Dorsolateral prefrontal cortex (tissue), 122 donors: ENCODE measurements at places on chromosomes 3 and 15. TPM values are rescaled to one million over a fixed set of nuclear protein-coding genes. Genes with fewer than 3 reads are reported as not detected.

- no peak for DNase-seq
Measured at GRCh38 chr15:92074646-92075045, 221.1 kb downstream of the SLCO3A1 start.

DNA sequence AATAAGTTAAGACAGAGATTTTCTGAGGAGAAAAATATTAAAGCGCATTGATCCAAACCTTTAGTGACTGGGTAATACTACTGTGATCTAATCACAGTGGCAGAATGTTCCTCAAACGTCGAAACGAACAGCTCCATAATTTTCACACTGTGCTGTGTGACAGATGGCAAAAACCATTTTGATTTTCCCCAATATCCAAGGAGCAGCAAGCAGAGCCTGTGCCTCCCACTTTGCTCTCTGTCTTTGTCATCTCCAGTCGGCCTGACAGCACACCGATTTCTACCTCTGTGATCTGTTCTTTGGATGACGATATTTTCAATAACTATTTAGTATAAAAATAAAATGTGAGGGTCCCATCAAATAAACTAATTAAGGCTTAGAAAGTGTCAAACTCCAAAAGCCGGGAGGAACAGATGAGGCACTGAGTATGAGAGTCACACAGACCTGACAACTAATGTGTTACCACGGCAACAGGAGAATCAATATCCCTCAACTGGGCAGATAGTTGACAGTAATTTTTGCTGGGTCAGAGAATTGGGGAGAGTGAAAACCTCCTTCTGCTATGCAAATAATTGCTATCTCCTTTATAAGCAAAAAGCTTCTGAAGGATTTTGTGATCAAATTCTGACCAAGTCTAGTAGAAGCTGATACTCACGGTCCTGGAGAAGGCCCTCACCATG is 489.1 kb upstream of the CFAP20DC start:
- DNase-seq = no peak

GRCh38 chr3:52773361-52774065 is 2.8 kb upstream of the NEK4 start:
- DNase-seq = peak; percentile 31

- no peak for DNase-seq
Measured at GRCh38 chr3:57110798-57111197, 50.3 kb downstream of the SPATA12 start.

- DNase-seq = peak; percentile 46
Measured at GRCh38 chr3:127706312-127706711, 33.6 kb downstream of the ABTB1 start.

DNA sequence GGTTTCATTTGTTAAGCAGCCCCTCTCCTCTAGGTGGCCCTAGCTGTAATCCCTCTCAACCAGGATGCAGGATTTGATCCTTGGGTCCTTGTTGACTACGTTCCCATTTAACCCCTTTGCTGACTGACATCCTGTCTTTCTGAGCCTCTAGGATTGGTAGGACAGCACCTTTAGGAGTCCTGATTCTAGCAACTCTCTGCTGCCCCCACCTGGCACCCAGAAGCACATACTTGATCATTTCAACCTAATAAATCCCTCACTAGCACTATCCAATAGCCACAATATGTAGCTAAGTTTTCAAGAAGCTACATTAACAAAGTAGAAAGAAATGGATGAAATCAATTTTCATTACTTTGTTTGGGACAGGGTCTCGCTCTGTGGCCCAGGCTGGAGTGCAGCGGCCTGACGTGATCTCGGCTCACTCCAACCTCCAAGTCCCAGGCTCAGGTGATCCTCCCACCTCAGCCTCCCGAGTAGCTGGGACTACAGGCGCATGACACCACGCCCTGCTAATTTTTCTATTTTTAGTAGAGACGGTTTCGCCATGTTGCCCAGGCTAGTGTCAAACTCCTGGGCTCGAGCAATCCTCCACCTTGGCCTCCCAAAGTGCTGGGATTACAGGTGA is 28.3 kb downstream of the RSL24D1 start:
- peak; percentile 50 for DNase-seq

DNA sequence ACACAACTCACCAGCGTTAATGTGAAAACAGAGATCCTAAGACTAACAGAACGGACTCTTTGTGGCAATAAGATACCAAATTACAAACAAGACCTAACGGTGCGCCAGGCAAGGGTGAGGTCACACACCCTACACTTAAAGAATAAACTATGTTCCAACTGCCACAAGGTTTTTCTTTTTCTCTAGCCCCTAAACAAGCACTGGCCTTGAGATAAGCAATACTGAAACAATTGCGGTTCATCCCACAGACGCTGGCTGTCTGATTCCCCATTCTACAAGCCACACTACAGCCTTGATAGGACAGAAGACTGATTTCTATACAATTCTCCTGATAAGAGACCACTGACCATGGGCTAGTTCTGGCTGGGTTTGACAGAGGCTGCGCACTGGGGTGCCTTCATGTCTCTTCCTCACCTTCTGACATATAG is 20.5 kb upstream of the LIMD1 start:
- no peak for DNase-seq

DNA sequence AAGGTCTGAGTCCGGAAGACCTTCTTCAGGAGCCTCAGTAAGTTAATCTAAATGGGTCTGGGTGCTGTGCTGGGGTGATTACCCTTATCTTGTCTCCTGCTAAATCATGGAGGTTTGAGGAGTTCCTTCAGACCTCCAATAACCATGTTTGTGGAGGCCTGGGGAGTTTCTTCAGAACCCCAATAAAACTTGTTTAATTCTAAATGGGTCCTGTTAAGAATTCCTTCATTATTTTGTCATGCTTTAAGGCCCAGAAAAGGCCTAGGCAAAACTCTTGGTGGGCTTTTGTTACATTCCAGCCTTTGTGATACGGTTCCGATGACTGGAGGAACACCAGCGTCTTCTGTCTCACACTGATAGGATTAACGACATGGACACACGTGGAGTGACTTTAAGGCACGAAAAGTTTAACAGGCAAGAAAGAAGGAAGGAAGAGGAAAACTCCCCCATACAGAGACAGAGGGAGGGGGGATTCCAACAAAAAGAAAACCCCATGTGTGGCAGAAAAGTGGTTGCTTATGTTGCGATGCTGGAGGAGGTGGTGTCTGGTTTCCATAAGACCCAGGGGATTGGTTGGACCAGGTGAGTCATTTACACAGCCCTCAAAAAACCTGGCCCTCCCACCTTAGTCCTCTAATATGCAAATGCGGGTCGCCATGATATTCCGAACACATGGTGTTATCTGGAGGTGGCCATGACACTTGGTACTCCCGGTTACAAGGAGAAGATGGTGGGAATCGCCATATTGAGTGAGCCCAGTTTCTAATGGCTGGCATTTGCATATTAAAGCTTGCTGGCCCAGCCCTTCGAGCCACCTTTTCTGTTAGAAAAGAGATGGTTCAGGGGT is 72.6 kb upstream of the MFGE8 start:
- DNase-seq = no peak

GRCh38 chr15:44910981-44911625 is 45.4 kb upstream of the TERB2 start:
- DNase-seq = no peak

- DNase-seq = no peak
Measured at GRCh38 chr3:16084887-16085286, 89.6 kb upstream of the GALNT15 start.

DNA sequence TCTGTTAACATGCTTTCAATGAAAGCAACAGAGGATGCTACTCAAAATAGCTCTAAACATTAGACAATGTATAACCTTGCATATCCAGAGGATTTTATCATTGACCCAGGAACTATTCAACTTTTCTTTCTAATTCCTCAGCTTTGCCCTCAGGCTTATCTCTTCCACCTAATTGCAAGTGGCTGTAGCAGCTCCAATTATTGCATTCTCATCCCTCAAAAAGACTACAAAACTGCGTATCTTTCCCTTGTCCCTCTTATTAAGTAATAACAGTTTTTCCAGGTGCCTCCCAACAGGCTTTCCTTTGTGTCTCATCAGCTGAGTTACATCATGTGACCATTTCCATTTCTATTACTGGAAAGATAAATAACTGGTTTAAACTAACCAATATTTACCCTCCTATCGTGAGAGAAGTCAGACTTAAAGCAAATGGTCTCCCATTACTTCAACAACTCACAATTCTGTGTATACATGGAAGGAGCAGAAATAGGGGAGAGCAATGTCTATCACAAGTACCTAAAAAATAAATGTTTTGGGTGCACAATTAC is 78.0 kb upstream of the MBNL1 start:
- DNase-seq = no peak

DNA sequence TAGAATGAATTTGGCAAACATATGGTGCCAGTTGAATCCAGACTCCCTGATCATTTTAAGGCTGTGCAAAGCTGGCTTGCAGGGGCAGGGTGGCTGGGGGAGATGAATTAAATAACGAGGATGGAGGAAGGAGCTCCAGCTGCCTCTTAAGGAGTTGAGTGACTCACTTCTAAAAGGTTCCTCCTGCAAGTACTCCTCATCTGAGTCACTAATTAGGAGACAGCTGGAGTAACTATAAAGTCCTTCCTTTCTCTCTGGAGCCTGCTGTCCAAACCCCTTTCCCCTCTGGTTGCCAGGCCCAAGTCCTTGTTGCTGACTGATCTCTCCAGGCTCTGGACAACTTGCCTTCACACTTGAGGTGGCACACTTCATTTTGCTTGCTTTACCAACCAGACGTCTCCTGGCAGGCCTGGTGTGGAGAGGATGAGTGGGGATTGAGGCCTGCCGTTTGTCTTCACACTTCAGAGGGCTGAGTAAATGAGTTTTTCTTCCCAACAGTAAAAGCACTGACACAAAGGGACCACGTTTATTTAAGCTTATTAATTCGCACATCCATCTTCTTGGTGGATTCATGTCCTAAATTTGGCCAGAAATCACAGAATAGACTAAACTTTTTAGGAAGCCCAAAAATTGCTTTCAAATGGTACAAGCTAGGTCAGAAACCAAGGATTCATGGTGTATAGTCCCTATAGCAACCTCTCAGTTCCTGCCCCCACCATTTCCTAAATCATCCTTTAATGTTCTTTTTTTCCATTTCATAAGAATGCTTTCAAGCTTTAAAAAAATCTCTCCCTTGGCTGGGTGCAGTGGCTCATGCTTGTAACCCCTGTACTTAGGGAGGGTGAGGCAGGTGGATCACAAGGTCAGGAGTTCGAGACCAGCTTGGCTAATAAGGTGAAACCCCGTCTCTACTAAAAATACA is 90.5 kb upstream of the MYRIP start:
- no peak for DNase-seq

- no peak for DNase-seq
Measured at GRCh38 chr15:101664303-101664913, 12.2 kb upstream of the TM2D3 start.

GRCh38 chr3:129308636-129309035 is 30.0 kb downstream of the HMCES start:
- DNase-seq = no peak

DNA sequence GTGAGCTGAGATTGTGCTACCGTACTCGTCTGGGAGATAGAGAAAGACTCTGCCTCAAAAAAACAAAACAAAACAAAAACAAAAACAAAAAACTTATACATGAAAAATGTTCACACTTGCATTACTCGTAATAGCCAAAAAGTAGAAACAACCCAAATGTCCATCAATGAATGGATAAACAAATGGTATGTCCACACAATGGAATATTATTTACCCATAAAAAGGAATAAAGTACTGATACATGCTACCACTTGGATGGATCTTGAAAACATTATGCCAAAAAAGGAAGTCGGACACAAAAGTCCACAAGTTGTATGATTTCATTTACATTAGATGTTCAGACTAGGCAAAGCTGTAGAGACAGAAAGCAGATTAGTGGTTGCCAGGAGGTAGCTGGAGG is 26.7 kb downstream of the PCYT1A start:
- DNase-seq = no peak

DNA sequence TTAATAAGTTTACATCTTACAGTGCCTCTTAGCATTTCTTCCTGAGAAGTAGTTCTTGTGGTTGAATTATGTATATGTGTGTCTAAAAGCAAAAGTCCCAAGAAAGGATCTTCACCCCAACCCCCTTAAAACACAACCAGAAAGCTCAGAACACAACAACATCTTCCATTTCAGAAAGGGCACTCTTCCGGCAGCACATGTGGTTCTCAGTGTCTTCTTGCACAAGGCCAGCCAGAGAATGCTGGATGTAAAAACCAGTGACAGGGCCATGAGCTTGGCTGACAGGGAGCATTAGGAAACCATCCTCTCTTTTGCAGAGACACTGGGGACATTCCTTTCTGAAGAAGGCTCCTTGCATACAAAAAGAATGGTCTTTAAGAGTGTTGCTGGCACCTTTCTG is 45.0 kb downstream of the EEFSEC start:
- no peak for DNase-seq

GRCh38 chr3:61157414-61157813 is 93.8 kb downstream of the FHIT start:
- DNase-seq = no peak

GRCh38 chr3:179174898-179175297 is 26.7 kb downstream of the PIK3CA start:
- DNase-seq = no peak

DNA sequence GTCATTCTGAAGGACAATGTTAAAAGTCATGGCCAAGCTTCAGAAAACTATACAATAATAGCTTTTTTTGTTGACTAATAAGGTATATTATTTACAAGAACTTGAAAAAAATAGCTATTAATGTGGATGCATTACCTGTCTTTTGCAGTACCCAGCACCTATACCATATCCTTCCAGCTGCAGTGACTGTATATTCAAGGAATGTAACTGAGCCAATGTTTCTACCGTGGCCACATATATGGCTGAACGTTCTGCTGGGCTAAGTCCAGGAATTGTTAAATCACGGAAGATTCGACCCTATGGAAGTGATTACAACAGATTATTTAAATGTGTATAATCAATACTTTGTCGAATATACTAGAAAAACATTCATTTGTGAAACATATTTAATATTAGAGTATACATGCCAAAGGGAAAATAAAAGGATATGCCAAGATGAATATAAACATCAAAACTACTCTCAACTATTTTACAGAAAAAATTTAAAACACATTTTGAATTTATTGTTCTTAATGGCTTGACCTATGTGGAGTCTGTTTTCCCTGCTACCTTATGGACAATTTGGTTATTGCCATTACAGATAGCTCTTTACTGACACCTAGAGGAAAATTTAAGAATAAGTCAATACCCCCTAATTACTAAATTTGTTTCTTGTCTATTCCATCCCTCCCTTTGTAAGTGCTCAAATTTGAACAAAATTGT is 17.6 kb downstream of the ACAD11 start:
- DNase-seq = no peak

NUP210 gene
- total RNA-seq = 16.8 TPM

TMEM158 gene
- 12.0 TPM for total RNA-seq

SRGAP3 gene
- 174 TPM for total RNA-seq

IMPG2 gene
- total RNA-seq = 0.87 TPM

EDC3 gene
- total RNA-seq = 39.1 TPM

HIGD2B gene
- not detected for total RNA-seq

ANKRD63 gene
- 1.9 TPM for total RNA-seq

NANOGP8 gene
- total RNA-seq = 0.55 TPM

B3GNT5 gene
- 4.8 TPM for total RNA-seq

TLR9 gene
- 0.60 TPM for total RNA-seq
